ENCODE measurements at places on chromosomes 6 and 20. TPM values are rescaled to one million over a fixed set of nuclear protein-coding genes. Genes with fewer than 3 reads are reported as not detected.

The RAB32 gene
- 4.2 TPM for total RNA-seq

The DLL1 gene
- 11.7 TPM for total RNA-seq

DNA sequence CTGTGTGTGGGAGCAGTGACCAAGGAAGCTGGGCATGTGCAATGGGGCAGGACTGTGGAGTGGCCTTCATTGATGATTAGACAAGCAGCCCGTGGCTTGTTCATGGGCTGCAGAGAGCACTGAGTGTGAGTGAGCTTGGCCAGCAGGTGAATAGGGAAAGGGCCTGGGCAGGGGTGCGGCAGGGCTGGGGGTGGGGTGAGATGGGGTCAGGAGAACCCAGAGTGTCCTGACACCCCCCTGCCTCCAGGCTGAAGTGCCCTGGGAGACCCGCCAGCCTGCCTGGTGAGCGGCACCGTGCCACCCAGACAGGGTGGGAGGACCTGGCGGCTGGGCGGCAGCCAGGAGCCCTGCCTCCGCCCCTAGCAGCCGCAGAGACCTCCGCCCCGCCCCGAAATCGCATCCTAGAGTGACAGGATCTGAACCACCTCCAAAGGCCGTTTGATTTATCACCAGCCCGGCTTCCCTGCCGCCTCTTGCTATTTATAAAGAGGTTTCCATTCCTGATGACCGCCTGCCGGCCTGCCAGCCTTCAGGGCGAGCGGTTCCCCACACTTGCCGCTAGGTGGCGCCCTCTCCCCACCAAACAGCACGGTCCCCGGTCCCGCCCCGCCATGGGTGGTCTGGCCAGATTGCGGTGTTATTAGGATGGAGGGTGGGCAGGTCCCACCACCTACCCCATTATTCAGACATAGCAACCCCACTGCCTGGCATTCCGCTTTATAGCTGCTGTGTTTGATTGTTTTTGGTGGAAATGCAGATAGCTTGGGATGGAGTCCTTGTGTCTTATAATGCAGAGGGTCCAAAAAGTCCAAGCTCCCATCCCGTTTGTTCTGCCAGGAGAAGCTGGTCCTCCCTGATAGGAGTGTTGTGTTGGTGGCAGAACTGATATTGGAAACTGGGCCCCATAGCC lies 3.5 kb downstream of the MYLK2 start:
- no peak for DNase-seq

DNA sequence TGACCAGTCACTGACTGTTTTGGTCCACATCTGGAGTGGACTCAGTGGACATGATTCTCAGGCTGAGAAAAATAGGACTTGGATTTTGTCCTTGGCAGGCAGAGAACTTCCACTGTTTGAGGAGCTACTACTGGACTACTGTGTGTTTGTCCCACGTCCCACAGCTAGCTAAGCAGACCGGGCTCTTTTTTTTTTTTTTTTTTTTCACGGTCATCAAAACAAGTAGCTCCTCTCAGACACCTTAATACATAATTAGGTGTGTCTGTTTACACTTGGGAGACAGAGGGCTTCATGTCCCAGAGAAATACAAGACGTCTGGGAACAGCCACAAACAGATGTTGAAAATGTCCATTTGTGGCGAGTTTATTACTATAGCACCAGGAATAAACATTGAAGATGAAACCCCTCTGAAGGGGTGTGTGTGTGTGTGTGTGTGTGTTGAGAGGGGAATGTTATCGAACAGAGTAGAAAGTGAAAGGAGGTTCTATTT lies 155.0 kb upstream of the SUPT3H start:
- DNase-seq = no peak

The VTA1 gene
- 49.2 TPM for total RNA-seq
